ENCODE measurements at places on chromosomes 12 and 14. TPM values are rescaled to one million over a fixed set of nuclear protein-coding genes. Genes with fewer than 3 reads are reported as not detected.

CLEC4A gene
- 1.5 TPM for total RNA-seq

FGF23 gene
- total RNA-seq = not detected

RXYLT1 gene
- total RNA-seq = 19.8 TPM

PPP1R1A gene
- not detected for total RNA-seq

NANOG gene
- 0.51 TPM for total RNA-seq

GRCh38 chr12:93789767-93790166 is 112.6 kb downstream of the CRADD start:
- DNase-seq = no peak

- DNase-seq = no peak
These were observed 154.3 kb downstream of the BCL11B start for GRCh38 chr14:99117671-99118045.

- no peak for DNase-seq
These were observed 433.9 kb downstream of the PCNX1 start for GRCh38 chr14:71341156-71341555.

Data from GM12878 (cell line).